ENCODE measurements at places on chromosomes 7 and 10. TPM values are rescaled to one million over a fixed set of nuclear protein-coding genes. Genes with fewer than 3 reads are reported as not detected.

DNA sequence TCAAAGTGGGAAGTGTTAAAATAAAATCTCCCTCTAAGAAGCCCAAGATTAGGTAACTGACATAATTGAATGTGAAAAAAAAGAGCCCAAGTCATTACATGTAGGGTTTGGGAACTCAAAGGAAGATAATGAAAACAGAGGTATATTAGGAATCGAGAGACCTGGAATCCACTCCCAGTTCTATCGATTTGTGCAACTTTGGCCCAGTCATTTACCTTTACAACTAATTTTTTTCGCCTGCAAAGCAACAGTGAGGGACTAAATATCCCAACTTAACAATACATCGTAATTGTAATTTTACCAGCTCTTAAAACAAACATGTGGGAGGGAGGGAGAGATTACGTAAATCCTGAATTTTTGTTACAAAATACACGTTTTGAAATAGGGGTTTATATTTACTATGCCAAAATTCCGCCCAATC is 1.4 kb downstream of the MINDY3 start:
- no peak for DNase-seq

GRCh38 chr10:47332946-47333345 is 10.7 kb downstream of the GDF2 start:
- DNase-seq: no peak

DNA sequence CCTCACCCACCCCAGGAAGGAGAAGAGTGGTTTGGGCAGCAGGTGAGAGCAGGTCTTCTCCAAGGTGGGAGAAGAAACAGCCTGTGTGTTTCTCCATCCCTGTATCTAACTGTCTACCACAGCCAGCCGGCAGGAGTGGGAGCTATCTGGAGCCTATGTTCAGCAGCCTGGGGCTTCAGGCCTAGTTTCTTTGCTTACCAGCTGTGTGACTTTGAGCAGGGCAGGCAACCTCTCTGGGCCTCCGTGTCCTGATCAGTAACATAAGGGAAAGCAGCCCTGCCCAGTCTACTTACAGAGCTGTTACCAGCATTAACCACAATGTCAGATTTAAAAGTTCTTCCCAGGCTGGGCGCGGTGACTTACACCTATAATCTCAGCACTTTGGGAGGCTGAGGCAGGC is 450.7 kb upstream of the ZMIZ1 start:
- DNase-seq: no peak

- DNase-seq: no peak
Observed at GRCh38 chr7:129317450-129317849, 92.6 kb downstream of the AHCYL2 start.

GRCh38 chr7:101899616-101900015 is 82.2 kb downstream of the CUX1 start:
- no peak for DNase-seq

- DNase-seq: no peak
Observed at GRCh38 chr7:104894726-104895521, 119.1 kb upstream of the KMT2E start.

DNA sequence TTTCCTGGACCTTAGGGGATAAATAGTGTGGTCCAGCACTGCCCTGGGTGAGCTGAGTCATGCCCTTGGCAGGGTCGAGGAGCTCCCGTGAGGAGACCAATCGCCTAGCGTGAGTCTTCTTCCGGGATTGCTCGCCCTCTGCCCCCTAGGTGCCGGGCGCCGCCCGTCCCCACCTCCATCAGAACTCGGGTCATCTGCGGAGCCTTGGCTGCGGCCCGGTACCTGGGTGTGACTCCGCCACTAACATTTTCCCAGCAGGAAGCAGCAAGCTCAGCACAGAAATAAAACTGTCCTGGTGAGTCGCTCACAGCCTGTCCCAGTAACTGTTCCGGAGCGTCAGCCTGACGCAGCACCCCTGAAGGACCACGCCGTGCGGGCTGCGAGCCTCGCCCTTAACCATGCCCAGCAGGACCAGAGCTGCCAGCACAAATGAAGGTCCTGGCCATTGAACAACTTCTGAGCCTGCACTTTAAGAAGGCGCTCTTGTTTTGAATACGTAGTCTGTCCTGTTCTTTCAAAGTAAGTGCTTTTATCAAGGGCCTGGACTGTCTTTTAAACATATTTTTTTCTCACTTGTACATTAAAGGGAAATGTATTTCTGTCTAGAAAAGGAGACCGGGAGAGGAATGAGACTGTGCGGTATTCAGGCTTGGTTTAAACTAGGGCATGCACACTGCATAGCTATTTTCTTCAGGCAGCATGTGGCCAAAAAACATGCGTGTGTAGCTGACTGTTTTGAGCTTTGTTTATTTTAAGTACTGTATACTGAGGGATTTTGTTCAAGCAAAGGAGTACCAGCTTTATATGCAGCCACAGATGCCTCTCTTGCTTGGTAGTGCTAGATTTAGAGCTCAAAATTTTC is 136.7 kb downstream of the HECW1 start:
- no peak for DNase-seq

DNA sequence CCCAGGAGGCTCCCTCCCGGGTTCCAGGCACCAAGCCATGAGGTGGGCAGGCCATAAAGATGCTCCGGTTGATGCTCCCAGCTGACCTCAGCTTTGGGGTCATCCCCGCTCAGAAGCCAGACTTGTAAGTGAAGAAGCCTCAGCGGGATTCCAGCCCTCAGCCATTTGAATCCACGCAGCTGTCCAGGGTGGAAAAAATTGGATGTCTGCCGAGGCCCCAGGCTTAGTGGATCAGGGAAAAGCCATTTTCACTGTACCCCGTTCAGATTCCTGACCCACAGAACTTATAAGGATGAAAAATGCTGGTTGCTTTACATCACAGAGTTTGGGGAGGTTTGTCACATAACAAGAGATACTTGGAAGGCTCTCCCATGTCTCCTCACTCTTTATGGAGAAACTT is 49.2 kb upstream of the CPN1 start:
- DNase-seq: no peak

DNA sequence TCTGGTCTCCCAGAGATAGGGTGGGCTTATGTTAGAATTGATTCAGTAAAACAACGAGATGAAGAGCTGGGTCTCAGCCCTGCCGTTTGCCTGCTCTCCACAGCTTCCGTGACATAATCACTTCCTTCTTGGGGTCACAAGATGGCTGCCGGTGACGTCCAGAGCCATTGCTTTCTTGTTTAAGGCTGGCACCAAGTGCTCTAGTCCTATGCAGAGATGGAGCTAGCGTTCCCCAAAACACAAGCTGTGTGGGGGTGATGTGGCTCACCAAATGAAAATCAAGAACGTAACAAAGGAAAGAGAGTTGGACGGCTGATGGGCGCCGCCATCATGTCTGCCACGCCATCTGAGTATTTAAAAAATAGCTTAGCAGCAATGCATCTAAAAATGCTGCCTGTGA is 296.1 kb downstream of the CAMK1D start:
- no peak for DNase-seq

The CALHM3 gene
- not detected for total RNA-seq

The NUB1 gene
- total RNA-seq: 36.5 TPM

The CHST3 gene
- total RNA-seq: 18.5 TPM

All from left ventricle myocardium superior (tissue), 1 donor.